ENCODE measurements at places on chromosomes 7 and 10. TPM values are rescaled to one million over a fixed set of nuclear protein-coding genes. Genes with fewer than 3 reads are reported as not detected.

DNA sequence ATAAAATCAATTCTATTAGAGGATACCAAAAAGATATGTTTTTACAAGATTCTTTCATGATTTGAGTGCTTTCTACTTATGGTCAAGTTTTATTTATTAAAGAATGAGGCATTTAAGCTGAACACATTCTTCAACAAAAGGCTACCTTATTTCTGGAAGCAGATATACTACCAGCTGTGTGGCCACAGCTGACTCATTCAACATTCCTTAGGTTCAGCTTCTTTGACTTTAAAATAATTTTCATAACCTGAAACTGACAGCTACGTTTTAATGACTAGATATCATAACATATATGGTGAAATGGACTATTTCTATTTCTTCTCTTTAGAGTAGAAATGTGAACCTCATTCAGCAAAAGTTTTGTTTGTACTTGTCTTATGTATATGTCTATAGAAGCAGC lies 414.2 kb upstream of the SEMA3C start:
- no peaks in the 10 kb centered on the region for H3K36me3 ChIP-seq
- no peak overlapping the region for H3K4me3 ChIP-seq
- no peaks in the 10 kb centered on the region for H3K27me3 ChIP-seq

GRCh38 chr10:48683868-48684267 lies 805 bp upstream of the WDFY4 start:
- DNase-seq, result no peak
- no peak overlapping the region for H3K4me3 ChIP-seq
- peaks cover 12% of the 10 kb centered on the region for H3K27me3 ChIP-seq
- H3K27ac ChIP-seq, result no peak overlapping the region
- no peaks in the 10 kb centered on the region for H3K36me3 ChIP-seq
- no peaks in the 10 kb centered on the region for H3K4me1 ChIP-seq

The KCNIP2 gene
- 3.4 TPM for total RNA-seq

The GARIN1A gene
- 3.7 TPM for total RNA-seq

The AMZ1 gene
- total RNA-seq, result 0.73 TPM

The ABCB8 gene
- total RNA-seq, result 73.5 TPM

The ANKRD1 gene
- not detected for total RNA-seq

The AKR1C8 gene
- not detected for total RNA-seq

All from T-cell (primary cell).